ENCODE measurements at places on chromosomes 1 and 21. TPM values are rescaled to one million over a fixed set of nuclear protein-coding genes. Genes with fewer than 3 reads are reported as not detected.

The LCE2A gene
- total RNA-seq, result not detected

The LIN28A gene
- total RNA-seq, result not detected

The GUCA2A gene
- total RNA-seq, result not detected

The RWDD3 gene
- 21.7 TPM for total RNA-seq

The USF1 gene
- 63.2 TPM for total RNA-seq

The CASP9 gene
- total RNA-seq, result 33.8 TPM

The H6PD gene
- total RNA-seq, result 49.3 TPM

The FCRL2 gene
- total RNA-seq, result 0.18 TPM

The HPDL gene
- 5.8 TPM for total RNA-seq

The ZFP69B gene
- total RNA-seq, result 2.9 TPM

The PYGO2 gene
- total RNA-seq, result 22.4 TPM

The LRRC8C gene
- 6.5 TPM for total RNA-seq

The NUP210L gene
- 0.06 TPM for total RNA-seq

The CHODL gene
- total RNA-seq, result 42.3 TPM

The IQGAP3 gene
- 11.3 TPM for total RNA-seq

Data from metanephros (tissue), 2 donors.